ENCODE measurements at places on chromosomes 4 and X.

DNA sequence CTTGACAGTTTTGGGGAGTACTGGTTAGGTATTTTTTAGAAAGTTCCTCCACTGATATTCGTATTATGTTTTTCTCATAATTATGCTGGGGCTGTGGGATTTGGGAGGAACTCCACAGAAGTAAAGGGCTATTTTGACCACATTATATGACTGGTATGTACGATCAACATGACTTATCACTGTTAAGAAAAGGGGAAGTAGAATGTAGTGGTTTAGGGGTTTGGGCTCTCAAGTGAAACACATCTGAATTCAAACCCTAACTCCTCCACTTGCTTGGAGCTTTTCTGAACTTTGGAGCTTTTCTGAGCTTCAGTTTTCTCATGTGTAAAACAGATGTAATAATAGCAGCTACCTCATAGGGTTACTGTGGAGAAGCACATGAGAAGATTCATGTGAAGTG is 96.4 kb upstream of the C1GALT1C1 start:
- no peak for DNase-seq

DNA sequence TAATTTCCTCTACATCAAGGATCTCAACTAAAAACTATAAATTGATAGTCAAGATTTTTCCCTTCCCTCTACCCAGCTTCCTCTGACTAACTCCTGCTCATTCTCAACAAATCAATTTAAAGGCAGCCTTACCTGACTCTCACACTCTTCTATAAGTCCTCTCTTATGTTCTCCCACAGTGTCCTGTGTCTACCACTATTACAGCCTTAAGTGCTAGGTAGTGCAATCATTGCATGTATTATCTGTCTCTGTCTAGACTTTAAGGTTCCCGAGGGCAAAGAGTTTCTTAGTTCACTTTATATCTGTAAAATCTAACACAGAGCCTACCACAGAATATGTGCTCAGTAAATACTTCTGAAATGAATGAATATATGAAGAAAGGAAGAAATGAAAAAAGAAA is 123.7 kb downstream of the BTC start:
- DNase-seq: no peak

GRCh38 chr4:139523076-139523475 is 32.9 kb downstream of the SETD7 start:
- DNase-seq: no peak

- no peak for DNase-seq
Observed at GRCh38 chrX:10198254-10198653, 41.5 kb downstream of the CLCN4 start.

DNA sequence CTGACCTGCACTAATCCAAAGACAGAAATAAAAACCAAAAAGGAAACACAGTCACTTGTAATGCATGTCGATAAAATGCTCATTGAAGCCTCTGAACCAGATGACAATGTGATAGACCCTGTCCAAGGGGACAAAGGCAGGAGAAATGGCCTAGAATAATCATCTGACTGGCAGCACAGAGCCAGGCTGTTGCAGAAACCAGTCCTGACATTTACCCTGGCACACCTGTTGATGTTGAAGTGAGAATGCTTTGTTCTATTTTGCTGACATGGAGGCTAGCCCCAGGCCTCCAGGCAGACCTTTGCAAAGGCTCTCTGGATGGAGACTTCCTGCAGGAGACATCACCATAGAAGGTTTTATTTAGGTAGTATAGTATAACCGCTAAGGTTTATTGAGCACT is 41.0 kb downstream of the TFDP3 start:
- DNase-seq: no peak

- DNase-seq: no peak
Observed at GRCh38 chr4:26964512-26964911, 103.9 kb downstream of the STIM2 start.

GRCh38 chr4:117700111-117700892 is 334.0 kb upstream of the NDST3 start:
- peak; percentile 39 for DNase-seq

DNA sequence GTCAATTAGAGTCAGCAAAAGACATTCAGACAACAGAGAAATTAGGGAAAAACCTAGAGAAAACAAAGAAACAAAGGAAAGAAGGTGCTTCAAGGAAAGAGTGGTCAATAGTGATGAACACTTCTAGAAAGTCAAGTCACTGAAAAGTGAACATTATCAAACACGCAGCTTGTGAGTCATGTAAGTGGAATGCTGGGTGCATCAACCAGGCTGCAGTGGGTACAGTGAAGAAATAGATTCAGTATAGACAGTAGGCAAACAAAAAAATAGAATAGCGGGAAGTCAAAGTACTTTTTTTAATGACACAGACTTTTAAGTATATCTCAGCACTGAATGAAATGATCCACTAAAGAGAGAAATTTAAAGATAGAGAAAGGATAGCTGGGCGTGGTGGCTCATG is 245.8 kb downstream of the ARHGAP24 start:
- DNase-seq: no peak

DNA sequence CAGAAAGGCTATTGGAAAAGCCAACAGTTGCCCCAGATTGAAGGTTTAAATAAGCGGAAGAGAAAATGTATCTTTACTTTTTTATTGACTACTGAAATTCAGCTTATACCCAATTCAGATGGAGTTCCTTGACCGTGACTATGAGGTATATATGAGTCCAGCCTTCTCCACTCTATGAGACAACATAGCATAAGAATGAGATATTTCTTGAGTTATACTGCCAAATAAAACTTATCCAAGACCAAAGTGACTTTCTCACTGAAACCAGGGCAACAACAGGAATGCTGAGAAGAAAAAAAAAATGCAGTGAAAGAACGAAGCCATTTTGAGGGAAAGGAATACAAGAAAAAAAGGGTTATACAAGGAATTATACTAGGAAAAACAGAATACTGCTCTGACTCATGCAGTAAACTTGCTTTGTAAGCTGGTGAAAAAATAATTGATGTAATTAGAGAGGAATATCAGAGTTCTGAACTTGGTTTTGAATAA is 16.3 kb upstream of the PDK3 start:
- no peak for DNase-seq

- no peak for DNase-seq
Observed at GRCh38 chr4:47746122-47746521, 91.7 kb downstream of the CORIN start.

DNA sequence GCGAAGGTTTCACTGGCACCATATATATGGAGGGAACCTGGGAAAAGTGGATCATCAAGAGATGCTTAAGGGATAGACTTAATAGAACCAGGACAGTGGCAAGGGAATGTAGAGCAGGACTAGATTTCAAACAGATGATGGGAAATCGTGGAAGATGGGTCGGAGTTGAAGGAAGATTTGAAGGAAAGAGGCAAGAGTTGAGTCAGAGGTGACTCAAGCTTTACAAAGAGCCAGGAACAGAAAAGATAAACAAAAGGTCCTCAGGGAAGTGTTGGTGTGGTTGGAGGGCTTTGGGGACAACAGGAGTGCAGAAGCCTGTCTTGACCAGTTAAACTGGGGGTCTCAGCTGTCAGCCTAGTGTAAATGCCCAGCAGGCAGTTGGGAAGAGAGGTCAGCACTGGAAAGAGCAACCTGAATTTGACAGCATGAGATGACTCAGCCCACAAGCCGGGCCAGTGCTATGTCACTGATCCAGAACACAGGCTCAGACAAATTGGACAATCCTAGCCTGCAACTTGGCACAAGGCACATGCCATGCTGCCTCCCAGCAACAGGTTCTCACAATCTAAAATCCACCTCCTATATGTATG is 230.5 kb downstream of the IDS start:
- no peak for DNase-seq

DNA sequence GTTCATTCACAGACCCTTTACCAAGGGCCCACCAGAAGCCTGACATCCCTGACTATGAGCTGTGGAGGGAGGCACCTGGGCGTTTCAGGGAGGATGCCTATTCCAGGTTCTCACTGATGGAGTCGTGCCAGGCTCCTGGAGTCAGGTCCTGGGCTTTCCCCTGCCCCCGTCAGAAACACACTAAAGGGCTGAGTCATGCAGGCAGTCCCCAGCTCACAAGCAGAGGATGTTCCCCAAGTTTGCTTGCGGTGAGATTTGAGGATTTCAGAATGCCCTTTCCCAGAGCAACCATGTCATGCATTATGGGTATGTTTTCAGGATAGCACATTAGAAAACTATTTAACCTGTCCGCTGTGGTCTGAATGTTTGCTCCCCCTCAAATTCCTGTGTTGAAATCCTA is 45.2 kb downstream of the FHDC1 start:
- no peak for DNase-seq

- DNase-seq: no peak
Observed at GRCh38 chrX:47247206-47247998, 14.6 kb downstream of the USP11 start.

DNA sequence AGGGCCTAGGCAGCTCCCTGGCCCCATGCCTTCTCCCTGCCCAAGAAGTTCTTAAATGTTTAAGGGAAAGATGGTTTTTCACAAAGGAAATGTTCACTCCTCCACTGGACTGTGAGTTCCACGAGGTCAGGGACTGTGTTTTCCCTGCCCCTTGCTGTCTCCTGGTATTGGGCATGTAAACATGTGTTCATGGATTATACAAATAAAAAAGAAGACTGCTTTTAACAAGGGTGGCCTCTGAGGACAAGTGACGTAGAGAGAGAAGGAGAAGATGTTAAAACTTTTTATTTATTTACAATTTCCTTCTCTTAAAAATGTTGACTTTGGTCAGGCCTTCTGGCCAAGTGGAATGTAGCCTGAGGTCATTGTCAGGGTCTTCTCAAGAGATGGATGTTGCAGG is 66.0 kb downstream of the FHDC1 start:
- no peak for DNase-seq

DNA sequence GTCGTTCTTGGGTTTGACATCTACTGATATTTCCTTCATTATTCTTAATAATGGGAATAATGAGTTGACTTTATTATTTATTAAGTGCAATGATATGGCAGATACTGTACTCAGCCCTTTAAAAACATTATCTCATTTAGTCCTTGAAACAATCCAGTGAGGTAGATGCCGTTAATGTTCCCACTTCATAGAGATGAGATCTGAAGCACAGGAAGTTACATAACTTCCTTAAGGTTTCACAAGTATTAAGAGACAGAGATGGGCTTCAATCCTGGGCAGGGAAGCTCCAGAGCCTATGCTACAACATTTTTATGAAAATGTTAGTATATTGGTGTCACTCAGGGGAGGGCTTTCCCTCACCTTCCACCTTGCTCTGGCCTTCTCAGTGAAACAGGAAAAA is 9.7 kb upstream of the KLHL13 start:
- no peak for DNase-seq

DNA sequence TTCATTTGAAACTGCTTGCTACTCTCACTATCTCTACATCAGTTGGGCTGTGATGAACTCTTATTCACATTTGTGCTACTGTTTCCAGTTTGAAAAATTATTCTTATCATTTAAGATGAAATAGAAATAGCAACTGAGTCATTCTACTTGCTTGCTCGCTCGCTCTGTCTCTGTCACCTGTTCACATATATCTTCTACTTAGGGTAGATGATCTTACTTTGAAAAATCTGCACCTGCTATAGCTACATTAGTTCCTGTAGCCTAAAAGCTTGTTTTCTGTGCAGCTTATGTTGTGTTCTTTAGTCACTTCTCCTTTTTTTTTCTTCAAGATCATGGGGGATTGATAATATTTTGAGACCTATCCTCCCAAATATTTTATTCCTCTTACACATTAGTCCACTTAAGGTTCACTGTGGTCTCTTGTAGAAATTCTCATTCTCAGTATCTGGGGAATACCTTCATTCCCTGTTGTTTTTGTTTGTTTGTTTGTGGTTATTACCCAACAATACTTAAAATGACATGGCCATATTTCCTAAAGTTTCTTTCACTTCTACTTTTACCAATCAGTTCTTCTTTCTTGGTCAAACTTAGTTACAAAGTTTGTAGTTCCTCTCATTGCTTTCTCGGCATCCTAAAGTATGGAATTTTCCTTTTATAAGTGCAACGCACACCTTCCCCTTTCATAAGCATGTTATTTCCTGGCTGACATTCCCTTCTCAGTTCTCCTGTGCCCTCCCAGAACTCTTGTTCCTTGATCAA is 36.5 kb downstream of the CLCN5 start:
- DNase-seq: no peak

- DNase-seq: no peak
Observed at GRCh38 chrX:70054391-70054790, 4.7 kb upstream of the AWAT2 start.

DNA sequence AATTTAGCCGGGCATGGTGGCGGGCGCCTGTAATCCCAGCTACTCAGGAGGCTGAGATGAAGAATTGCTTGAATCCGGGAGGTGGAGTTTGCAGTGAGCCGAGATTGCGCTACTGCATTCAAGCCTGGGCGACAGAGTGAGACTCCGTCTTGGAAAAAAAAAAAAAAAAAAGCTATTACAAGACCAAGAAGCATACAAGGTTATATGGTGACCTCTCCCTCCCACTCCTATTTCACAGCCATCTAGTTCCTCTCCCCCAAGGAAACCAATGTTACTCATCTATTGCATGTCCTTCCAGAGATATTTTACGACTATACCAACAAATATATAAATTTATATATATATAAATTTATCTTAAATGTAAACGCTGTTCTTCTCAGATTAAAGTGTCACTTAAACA is 3.2 kb downstream of the SLC9A7 start:
- DNase-seq: no peak

GRCh38 chrX:141989815-141990214 is 86.1 kb downstream of the MAGEC1 start:
- no peak for DNase-seq

DNA sequence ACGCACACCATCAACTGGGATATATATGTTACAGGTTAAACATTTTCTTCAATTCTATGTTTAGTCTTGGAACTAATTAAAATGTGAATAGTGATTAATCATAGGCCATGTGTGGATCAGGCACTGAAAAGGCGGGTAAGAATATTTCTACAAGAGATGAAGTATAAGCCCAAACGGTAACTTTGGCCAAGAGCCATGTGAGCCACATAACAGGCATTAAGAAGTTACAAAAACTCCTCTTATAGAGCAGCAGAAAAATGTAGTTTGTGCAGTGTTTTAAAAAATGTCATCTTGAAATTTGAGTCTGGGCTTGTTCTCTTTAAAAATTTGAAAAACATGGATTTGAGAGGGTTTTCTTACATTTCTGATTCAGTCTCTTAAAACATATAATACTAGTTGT is 521.8 kb upstream of the DIPK2B start:
- no peak for DNase-seq

DNA sequence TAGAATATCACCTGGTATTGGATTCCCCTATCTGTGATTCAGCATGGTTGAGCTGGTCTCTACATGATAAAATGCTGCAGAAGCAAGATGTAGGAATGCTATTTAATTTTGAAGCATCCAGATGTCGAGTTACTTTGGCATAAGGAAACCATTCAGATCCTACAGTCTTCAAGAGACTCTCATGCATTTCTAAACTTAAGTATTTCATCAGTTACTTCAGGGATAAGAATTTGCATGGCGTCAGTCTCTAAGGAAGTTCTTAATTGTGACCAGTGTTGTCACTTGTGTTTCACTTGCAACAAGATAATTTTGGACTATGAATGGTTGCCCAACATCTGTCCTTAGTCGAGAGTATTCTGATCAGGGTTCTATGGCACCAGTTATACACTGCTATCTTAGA is 192.4 kb downstream of the CCNG2 start:
- DNase-seq: no peak

DNA sequence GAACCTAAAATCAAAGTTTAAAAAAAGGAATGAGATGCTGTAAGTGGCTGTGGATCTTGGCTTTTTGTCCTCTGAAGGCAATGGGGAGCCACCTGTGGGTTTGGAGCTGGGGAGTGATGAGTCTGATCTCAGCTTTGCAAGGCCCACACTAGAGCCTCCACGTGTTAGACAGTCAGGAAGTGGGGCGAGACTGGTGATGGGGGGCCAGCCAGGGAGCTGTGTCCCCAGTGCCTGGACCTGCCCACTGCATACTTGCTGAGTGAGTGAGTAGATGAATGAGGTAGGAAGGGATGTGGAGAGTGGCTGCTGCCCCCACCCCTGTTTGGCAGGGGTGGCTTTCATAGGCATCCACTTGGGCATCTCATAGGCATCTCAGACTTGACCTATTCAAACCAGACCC is 84.0 kb downstream of the NHSL2 start:
- no peak for DNase-seq
